Stimulated activated naive CD4-positive, alpha-beta T cell treated with Interleukin-2 at 50 U/mL for 16 hours (primary cell): ENCODE measurements at places on chromosomes 2 and 18.

DNA sequence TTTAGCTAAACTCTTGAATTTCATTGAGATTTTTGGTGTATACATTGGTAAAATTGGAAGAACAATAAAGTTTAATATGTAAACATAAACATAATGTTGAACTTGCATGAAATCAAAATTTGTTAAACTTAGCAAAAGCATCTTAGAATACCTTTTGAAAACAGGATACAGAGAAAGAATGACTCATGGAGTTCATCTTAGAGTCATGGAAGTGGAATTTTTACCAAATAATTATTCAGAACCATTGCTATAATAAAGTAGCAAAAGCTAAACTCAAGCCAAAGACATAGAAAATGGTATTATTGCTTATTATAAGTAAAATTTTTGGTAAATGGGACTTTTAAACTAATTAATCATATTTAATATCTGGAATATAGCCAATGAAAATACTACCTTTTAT is 841.6 kb upstream of the SLC39A10 start:
- DNase-seq = no peak

GRCh38 chr2:60641811-60642788 is 88.6 kb upstream of the BCL11A start:
- DNase-seq = no peak

DNA sequence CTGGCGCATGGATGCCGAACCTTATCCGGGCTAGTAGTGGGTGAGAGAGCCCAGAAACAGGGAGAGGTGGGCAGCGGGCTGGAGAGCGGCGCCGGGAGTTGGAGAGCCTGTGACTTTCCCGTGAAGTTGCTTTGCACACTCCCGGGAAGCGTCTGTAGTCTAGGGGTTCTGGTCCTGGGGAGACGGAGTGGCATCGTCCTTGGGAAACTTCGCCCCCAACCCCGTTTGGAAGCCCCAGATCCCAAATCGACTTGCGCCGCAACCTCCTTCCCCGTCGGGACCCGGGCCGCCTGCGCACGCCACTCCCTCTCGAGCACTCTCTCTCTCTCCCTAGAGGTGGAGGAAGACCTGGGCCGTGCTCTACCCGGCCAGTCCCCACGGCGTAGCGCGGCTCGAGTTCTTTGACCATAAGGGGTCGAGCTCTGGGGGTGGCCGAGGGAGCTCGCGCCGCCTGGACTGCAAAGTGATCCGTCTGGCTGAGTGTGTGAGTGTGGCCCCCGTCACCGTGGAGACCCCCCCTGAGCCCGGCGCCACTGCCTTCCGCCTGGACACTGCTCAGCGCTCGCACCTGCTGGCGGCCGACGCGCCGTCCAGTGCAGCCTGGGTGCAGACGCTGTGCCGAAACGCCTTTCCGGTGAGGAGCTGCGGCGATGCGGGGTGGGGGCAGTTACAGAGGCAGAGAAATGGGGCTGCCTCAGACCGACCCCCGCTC is 456 bp downstream of the DOK1 start:
- DNase-seq = peak; percentile 36

DNA sequence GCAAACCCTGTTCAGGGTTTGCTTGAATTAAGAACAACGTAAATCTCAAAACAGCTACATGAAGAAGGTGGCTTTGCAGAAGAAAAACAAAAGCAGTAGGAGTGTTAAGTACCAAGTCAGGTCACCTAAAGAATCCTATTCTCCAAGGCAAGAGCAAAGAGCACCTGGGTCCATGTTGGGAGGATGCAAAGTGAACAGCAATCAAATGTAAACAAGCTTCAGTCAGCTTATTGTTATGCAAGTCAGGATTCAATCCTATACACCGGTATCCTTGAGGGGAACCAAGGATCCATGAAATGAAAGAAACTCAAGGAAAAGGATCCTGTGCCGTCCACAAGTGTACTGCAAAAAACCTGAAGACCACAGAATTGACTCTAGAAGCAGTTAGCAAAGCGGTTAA is 261.0 kb upstream of the DDX18 start:
- DNase-seq = no peak

DNA sequence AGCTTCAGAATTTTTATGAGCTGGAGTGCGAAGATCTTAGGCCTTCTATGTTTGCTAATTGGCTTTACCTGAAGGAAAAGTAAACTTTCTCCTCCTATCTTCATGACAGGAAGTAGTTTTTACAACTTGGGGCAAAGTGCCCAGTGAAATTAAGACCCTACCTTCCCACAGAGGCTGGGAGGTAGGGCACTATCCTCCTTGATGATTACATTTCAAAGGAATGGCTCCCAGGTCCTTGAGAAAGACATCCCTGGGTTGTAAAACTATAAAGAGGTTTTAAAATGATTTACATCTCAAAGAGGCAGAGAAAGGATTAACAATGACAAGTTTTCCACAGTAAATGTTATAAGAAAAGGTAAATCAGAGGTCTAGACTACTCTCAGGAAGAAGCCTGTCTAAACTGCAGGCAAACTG is 155.8 kb downstream of the CDH7 start:
- DNase-seq = no peak

DNA sequence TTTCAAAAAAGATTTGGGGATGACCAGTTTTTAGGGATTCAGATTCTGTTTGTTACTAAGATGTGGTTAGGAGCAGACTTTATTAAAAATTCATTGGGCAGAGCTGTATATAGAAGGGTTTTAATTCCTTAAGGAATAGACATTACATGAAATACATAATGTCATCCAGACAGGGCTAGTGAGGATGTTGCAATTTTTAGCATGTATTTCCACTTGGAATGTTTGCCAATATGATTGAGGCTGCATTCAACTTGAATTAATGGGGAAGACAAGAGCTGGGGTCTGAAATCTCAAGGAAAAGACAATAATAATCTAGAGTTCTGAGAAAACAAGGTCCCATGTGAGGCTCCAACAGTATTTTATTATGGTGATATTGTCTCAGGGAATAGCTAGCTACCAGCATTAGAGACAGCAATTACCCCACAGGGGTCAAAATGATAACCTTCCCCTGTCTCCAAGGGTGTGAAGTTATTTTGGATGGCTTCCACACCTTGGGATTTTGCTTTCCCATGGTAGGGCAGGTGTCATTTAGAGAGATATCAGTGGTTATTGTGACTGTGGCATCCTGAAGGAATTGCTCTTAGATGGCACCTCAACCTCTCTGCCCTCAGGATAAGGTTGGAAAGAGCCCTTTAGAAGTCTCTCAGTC is 60.2 kb downstream of the VSNL1 start:
- DNase-seq = no peak

- no peak for DNase-seq
Measured at GRCh38 chr18:62438402-62438801, 84.4 kb upstream of the ZCCHC2 start.

GRCh38 chr2:204115137-204116056 is 178.8 kb downstream of the ICOS start:
- no peak for DNase-seq

DNA sequence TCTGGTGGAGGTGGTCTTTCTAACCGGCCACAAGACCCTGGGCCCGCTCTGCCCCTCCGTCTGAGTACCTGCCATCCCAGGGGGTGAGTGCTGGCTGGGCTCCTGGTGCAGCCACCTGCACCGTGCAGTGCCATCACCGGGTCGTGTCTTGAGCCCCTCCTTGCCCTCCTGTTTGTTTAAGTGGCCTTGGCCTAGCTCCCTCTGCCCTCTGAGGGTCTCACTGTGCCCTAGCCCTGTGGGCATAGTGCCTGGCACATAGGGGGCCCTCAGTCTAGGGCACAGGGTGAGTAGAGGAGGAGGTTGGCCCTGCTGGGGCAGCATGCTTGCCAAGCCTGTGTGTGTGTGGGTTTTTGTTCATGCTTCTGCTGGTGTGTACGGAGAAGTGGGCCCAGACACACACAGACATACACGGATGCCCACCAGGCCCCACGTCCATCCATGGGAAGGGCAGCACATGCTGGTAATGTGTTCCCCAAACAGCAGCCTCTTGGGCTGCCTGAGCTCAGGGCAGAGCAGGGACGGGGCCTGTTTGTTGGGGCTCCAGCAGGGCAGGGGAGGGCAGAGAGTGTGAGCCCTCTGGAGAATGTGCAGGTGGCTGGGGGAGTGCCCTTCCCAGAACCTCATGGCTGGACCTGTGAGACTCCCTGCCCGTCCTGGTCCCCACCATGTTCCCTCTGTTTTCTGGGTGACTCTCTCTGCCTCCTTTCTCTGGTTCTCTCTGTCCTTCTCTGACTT is 94.6 kb downstream of the GLI2 start:
- no peak for DNase-seq

GRCh38 chr2:116776556-116776955 is 1037.9 kb upstream of the DDX18 start:
- no peak for DNase-seq

DNA sequence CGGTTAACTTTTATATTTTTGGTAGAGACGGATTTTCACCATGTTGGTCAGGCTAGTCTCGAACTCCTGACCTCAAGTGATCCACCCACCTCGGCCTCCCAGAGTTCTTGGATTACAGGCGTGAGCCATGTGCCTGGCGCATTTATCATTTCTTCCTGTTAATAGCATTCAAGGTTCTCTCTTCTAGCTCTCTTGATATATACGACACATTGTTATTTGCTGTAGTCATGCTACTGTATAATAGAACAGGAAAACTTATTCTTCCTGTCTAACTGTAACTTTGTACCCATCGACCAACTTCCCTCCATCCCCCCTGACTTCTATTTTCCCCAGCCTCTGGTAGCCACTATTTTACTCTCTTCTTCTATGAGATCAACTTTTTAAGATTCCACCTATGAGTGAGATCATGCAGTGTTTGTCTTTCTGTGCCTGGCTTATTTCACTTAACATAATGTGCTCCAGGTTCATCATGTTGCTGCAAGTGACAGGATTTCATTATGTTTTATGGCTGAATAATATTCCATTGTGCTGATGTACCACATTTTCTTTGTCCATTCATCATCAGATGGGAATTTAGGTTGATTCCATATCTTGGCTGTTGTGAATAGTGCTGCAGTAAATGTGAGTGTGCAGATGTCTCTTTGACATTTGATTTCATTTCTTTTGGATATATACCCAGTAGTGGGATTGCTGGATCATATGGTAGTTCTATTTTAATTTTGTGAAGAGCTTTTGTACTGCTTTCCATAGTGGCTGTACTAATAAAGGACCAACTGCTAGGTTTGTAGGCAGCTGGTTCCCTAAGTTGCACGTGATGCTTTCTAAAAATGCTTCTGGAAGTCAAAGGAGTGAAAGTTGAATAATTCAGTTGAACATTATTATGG is 205.2 kb downstream of the PRKCE start:
- DNase-seq = no peak

GRCh38 chr18:32881009-32881408 is 108.2 kb upstream of the KLHL14 start:
- no peak for DNase-seq

GRCh38 chr2:17195016-17195415 is 323.2 kb downstream of the RAD51AP2 start:
- DNase-seq = no peak
